IMR-90 (cell line): ENCODE measurements at places on chromosomes 2 and 18. TPM values are rescaled to one million over a fixed set of nuclear protein-coding genes. Genes with fewer than 3 reads are reported as not detected.
A peak's percentile ranks its signal among the peaks of the same experiment; 100 is the strongest.

Gene DNAJC27
- total RNA-seq: 2.0 and 2.8 TPM in 2 replicates

Gene SLC14A1
- 21.7 and 31.9 TPM in 2 replicates for total RNA-seq

Gene PMAIP1
- total RNA-seq: 14.0 and 26.9 TPM in 2 replicates

Gene NT5C1B
- total RNA-seq: not detected in 2 replicates

Gene SPAST
- 14.5 and 21.1 TPM in 2 replicates for total RNA-seq

Gene SIGLEC15
- 0.83 and 1.1 TPM in 2 replicates for total RNA-seq

Gene REG3A
- total RNA-seq: not detected in 2 replicates

Gene TMEM127
- total RNA-seq: 20.0 and 35.7 TPM in 2 replicates

- DNase-seq: peak; percentile 27
Measured at GRCh38 chr2:44715671-44716081, 225.8 kb upstream of the SIX3 start.

- DNase-seq: no peak
Measured at GRCh38 chr2:238306672-238306998, 13.7 kb upstream of the TRAF3IP1 start.

DNA sequence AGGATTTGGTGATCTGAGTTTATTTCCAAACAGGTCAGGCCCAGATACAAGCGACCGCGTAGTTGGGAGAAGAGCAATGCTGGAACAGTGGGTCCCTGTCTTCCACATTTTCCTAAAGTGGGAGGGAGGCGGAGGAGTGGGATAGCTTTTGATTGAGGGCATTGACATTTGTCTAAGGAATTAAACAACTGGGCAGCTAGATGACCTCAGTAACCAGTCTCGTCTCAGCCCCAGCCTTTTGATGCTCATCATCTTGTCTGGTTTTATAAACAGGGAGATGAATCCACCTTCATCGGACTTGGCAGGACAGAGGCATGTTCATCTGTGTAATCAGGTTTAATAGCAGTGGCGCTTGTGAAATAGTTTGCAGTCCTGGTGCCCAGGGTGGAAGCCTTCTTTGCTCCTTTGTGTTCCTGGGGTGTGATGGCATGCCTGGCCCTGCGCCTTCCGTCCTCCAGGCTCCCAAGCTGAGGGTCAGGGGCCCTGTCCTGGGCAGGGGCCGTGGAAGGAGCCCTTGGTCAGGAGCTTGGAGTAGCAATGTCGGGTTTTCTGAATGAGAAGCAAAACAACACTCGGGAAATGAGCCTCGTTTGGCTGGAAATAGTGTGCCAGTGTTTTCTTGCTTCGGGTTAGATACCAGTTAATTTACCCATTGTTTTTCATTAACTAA, 193.8 kb downstream of the FAM210A start:
- DNase-seq: no peak

DNA sequence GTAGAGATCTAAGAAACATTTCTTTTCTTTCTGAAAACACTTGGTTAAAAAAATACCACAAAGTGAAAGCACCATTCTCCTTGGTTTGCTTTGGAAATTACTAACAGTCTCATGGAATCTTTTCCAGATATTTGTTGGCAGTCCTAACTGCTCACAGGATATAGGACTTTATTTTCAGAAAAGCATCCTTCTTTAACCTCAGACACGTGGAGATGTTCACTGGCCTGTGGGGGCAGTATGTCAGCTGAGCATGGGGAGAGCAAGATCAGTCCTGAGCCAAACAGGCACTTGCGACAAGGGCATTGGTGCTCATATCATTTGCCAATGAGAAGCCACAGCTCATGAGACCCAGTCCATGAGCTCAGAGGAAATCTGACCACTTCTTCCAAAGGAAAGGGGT, 371.9 kb downstream of the NBAS start:
- peak; percentile 26 for DNase-seq

DNA sequence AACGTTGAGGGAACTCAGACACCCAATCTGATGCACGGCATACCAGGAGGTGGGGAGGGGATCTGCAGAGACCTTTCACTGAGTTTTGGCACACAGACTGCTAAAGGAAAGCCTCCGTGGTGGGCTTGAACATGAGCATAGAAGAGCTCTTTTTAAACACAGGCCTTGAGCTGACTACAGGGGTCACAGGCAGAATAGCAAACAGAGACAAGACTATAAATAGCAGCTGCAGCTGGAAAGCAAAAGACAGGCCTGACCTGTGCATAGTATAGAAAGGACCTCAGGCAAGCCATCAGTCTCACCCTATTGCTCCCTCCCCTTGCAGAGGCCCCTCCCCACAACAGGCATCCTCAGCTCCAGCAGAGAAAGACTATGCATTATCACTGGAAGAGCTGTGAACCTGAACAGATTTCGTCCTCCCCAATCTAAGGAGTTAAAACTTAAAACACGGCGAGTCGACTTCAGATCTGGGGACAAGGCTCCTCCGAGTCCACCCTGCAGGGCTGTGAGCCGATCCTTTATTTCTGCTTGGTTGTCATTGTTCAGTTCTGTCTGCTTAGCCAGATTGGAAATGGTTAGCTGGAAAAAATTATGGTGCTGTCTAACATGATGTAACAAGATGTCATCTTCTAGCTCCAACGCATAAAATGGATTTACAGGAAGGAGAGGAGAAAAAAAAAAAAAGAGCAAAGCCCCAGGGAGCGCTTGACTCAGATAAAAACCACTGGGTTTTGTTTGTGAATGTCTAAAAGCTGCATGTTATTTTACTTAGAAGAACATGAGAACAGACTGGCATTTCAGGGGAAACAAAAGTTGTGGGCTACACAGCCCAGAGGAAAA, 25.2 kb upstream of the LCLAT1 start:
- DNase-seq: peak; percentile 84

GRCh38 chr2:238528953-238529781, 102.4 kb downstream of the ASB1 start:
- DNase-seq: peak; percentile 82

DNA sequence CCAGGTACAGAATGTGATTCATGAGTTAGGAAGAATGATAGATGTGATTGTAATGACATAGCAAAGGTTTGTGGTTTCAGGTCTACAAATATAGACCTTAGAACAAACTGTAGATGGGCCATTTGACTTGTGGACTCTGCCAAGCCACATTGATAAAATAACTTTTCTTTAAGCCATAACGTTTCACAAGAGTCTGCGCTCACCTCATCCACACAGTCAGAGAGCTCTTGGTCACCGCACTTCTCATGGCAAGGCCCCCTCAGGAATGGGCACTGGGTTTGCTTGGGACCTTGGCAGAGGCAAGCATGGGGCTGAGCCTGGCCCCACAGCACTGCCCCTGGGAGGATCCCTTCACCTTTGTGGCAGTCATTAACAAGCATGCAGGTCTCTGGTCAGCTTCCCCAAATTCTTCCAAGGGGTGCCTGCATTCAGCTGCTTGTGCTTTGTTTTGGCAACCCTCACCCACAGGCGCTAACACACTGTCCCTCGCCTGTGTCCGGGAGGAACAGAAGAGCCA, 14.0 kb downstream of the ARMC9 start:
- DNase-seq: peak; percentile 38

DNA sequence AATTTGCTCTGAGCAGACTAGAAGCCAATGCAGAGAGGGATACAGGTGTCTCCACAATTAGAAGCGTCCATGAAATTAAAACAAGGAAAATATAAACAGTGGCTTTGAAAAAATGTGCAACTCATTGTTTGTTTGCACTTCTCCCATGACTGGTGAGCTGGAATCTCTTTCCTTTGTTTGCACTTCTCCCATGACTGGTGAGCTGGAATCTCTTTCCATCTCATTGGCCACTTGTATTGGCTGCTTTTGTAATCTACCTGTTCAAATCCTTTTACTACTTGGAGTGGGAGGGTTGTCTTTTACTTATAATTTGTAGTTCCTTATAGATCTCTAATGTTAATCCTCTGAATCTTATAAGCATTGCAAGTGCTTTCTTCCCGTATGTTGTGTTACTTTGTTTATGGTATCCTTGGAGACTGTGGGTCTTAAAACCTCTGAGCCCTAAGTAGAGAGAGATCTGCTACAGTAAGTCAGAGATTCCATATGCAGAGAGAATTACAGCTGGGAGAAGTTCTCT, 94.1 kb downstream of the RTN4 start:
- DNase-seq: peak; percentile 52

DNA sequence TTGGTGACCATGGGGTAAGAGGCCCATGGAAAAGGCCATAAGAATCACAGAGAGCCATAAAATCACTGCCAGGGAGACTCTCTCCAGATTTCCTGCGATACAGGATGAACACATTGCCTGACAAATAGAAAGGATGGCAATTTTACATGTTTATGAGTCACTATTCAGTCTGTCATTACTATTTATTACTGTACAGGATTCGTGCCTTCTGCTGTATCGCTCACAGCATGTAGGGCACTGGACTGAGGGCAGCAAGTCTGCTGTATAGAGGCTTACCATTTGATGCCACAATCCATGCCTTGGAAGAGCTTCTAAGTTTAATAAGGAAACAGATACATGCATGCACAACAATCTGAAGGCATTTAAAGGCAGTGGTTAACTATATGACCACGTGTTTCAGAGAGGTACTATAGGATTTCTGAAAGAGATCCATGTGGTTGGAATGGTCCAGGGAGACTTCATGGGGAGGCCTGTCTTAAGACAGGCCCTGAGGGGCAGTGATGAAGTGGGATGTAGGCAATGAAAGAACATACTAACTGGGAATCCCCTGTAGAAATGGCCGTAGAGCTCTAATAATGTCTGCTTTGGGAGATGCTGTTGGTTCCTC, 702.4 kb upstream of the RAB6C start:
- DNase-seq: no peak

GRCh38 chr2:853203-853870, 97.3 kb upstream of the SNTG2 start:
- no peak for DNase-seq

GRCh38 chr2:210503725-210504191, 27.2 kb upstream of the LANCL1 start:
- DNase-seq: no peak

DNA sequence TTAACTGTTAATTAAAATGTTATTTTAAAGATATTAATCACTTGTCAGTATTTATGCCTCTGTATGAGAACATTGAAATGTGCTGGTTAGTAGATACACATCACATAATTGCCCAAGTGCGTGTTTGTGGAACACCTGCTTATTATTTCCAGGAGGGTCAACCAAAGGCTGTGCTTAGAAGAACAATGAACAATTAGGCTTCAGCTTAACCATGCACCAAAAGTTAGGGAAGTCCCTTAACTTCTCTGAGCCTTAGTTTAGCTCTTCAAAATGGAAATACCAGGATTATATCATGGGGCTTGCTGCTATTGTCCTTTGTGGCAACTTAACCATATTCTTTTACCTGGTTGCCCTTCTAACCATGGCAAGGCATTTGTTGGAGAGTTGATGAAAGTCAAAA, 43.0 kb upstream of the PLA2R1 start:
- no peak for DNase-seq

- DNase-seq: no peak
Measured at GRCh38 chr2:107777974-107778373, 48.7 kb upstream of the RGPD4 start.

GRCh38 chr2:170177950-170178781, at the start of gene MYO3B:
Gene MYO3B (plus strand): TSS chr2:170178147. CDS start chr2:170178288, 141 bp downstream.
- DNase-seq: peak; percentile 52

GRCh38 chr2:225334514-225334913, 65.0 kb upstream of the NYAP2 start:
- no peak for DNase-seq

DNA sequence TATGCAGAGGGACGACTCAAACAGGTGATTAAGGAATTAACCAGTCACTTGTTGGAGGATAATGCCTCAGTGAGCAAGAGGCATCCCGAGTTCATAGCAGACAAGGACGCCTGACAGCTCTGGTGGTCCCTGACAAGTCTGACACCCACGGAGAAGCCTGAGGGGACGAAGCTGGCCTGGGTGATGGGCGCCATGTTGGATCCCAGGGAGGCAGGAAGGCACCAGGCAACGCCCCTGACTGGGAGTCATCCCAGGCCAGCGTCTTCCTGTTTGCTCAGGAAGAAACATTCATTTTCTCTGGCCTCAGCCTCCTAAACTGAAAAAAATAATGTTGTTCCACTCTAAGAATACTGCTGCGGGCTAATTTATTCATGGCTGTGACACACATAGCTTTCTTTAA, 92.1 kb upstream of the ATP8B1 start:
- no peak for DNase-seq

GRCh38 chr2:217616936-217617335, 385.9 kb downstream of the TNS1 start:
- DNase-seq: peak; percentile 66

GRCh38 chr18:34611904-34612303, 98.2 kb upstream of the DTNA start:
- DNase-seq: no peak

DNA sequence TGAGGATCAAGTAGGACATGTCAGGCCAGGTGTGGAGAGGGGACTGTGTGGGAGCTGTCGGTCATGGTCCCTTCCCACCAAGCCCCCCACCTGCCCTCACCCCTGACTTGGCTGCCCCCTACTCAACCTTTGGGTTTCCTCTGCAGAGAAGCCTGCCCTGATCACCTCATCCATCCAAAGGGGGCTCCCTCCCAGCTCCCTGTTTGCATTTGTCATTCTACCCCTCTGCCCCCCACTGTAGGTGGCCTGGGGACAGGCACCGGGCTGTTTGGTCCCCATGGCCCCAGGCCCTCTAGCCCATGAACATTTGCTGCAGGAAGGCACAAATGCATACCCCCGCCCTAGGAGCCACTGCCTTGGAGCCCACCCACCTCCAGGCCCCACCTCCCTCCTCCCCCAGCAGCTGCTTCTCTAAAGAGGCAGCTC, 115.0 kb downstream of the SMAD7 start:
- no peak for DNase-seq

GRCh38 chr2:44267796-44268648, 7.3 kb upstream of the SLC3A1 start:
- DNase-seq: peak; percentile 41
